ENCODE measurements at places on chromosomes 3 and 15.

DNA sequence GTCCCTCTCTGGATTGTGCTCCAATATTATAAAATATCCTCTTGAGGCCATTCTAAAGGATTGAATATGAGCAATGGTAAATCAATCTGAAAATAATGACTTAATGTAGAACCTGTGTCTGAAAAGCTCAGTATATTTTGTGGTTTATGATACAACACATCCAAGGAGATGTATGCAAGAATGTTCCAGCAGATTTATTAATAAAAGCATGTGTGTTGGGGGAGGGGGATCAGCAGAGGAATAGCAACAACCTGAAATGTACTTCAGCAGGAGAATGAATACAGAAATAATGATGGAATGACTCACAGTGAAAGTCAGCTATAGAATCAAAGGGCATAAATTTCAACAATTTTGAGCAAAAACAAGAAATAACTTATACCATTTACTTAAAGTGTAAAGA, 56.7 kb upstream of the NUDT16 start:
- no peak for DNase-seq

GRCh38 chr15:92120094-92120795, 266.7 kb downstream of the SLCO3A1 start:
- no peak for DNase-seq

DNA sequence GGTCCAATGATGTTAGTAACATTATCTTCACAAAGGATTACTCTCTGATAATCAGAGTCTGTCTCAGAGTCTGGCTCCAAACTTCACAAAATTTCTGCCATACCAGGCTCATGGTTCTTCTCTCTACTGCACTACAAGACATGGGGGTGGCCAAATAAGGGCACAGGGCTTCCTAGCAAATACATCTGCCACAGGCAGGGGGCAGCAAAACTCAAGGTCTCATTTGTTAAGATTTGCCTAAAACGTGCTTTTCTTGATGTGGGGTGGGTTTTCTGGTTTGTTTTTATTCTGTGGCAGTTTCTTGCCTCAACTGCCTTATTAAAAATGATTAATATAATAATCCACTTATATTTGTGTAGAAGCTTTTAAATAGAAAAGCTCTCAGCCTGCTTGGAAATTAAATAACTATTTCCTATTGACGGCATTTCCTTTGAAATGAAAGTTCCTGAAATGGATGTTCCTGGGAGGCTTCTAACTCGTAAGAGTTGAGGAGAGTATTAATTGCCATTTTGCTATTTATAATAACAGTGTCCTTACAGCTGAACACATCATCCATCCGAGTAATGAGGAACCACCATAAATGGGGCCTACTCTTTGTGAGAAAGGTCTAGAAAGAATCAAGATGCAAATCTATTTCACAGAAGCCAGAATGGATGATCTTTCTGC, 53.8 kb downstream of the SST start:
- DNase-seq, result peak; percentile 49

GRCh38 chr15:77026501-77027110, 31.7 kb downstream of the PSTPIP1 start:
- no peak for DNase-seq

GRCh38 chr3:108298056-108298455, 1.7 kb downstream of the HHLA2 start:
- DNase-seq, result no peak

DNA sequence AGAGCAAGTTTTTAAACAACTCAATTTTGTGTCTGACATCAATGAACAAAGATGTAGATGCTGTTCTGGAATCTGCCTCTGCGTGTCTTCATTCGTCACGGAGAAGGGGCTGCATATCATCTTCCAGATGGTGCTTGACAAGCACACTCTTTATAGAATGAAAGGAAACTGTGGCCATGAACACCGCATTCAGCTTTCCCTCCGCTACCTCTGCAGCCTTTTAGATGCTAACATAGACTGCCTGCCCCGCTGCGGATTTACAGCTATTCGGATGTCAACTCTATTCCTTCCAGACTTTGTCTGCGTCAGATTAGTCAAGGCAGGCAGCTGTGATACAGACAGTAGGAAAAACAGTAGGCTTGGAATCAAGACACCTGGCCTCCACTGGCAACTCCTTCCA, 232.9 kb downstream of the TJP1 start:
- DNase-seq, result no peak

- DNase-seq, result no peak
Measured at GRCh38 chr3:50749822-50750221, 75.1 kb downstream of the DOCK3 start.

DNA sequence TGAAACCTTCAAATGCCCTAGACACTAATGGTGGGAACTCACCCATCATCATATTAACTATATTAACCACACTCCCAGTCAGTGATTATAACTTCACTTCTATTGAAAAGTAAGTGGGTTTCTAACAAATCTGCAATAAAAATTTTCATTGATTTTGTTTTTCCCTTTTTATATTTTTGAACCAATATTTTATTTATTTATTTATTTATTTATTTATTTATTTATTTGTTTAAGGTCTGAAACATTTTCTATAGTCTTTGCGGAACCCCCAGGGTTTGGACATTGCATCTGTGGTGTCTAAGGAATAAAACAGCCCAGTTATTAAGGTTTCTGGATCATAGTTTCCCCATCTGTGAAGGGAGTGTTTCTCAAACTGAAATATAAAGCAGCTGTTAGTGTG, 16.2 kb upstream of the PLCL2 start:
- no peak for DNase-seq

GRCh38 chr3:149936812-149937230, 33.9 kb downstream of the PFN2 start:
- DNase-seq, result peak; percentile 69

- DNase-seq, result no peak
Measured at GRCh38 chr15:34248190-34248589, 23.4 kb downstream of the EMC4 start.

DNA sequence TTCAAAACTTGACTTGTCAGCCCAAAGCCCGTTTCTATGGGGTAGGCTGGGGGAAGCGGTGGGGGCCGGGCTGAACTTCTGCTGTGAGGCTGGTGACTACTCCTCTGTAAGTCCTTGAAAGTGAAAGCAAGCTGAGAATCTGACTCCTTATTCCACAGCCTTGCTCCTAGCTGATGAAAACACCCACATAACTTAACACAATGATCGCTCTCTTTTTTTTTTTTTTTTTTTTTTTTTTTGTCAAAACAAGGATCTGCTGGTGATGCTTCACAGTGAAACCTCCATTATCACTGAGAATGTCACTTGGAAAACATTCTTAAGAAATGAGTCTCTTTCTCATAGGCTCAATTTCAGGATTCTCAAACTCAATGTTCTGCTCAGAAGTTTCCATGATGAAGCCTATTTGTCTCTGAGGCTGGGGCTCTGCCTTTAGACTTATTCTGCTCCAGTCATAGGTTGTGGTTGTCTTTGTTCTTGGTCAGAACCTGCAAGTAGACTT, 31.4 kb upstream of the TKT start:
- DNase-seq, result no peak

DNA sequence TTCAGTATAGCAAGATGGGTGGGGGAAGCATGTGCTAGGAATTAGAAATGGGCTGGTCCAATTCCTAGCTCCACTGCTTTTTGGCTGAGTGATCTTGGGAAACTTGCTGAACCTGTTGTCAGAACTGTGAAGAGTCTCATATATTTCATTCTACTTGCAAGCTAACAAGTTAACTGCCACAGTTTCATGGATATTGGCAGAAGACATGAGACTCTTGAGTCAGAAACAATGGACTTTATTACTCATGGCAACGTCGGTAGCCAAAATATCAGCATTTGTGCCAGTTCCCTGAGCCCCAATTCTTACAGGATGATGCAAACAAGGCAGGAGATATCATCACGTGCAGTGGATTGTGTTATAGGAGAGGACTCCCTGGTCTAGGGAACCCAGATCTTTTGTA, 26.6 kb upstream of the PLAAT1 start:
- no peak for DNase-seq

DNA sequence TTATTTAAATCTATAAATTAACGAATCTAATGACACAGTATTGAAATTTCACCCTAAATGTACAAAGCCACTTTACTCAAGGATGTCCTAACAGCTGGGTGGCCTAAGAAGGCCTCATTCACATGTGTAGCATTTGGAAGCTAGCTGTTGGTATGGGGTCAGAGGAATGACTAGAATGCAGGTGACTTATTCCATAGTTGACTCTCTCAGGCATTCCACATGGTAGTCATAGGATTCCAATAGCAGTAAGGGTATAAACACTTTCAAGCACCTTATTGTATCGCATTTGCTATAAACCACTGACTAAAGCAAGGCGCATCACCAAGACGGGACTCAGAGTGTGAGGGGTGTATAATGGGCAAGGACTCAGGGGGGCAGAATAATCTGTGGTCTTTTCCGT, 294.8 kb upstream of the EPHA3 start:
- no peak for DNase-seq

DNA sequence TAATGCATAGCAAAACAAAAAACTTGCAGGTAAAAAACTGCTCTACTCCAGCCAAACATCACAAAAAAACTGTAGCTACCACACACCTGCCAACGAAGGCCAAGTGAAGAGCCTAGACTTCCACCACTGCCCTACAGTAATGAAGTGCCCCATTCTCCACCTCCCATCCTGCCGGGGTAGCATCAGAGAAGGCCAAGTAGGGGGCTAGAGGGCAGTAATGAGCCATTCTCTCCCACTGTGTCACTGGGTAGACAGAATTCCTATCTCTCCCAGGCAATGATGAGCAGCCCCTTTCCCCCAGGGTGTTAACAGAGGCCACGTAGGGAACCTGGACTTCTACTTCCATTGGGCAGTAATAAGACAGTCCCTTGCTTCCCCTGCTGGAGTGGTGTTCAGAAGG, 9.5 kb downstream of the SEC22C start:
- peak; percentile 47 for DNase-seq

- no peak for DNase-seq
Measured at GRCh38 chr3:109853077-109853731, 515.9 kb upstream of the DPPA4 start.

- peak; percentile 95 for DNase-seq
Measured at GRCh38 chr3:34256021-34256420, 457.6 kb downstream of the PDCD6IP start.
